ENCODE measurements at places on chromosomes 3 and 15.

DNA sequence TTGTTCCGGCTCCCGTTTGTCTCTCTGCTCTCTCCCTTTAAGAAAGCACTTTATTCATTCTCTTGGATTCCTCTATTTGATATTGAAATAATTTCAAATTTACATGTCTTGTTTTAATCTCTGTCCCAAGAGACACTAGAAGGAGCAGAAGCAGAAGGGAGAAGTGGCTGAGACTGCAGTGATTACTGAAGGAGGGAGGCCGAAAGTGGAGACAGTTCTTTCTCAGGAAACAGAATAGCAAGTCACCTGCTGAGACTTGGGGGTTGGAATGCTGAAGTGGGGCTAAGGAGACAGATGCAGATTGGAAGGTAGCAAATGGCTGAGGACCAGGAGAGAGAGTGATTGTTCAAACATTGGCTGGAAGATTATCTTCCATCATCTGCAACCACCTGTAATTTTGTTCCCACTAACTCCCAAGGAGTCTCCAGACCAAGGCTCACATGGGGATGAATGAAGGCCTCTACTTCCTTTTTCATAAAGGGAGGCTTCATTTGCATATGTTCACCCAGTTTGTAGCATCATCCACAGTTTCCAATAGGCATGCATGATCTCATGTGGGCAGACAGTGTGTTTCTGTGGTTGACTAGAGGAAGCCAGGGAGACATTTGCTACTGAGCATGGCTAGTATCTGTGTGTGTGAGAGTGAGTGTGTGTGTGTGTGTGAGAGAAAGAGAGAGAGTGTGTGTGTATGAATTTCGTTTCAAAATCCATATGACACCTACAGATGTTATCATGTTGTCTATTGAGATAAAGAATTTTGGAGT, 24.0 kb downstream of the LTF start:
- H3K27me3 ChIP-seq = no peaks in the 10 kb centered on the region
- no peak overlapping the region for H3K4me3 ChIP-seq
- H3K36me3 ChIP-seq = no peaks in the 10 kb centered on the region
- DNase-seq = no peak
- peaks cover 4% of the 10 kb centered on the region for H3K4me1 ChIP-seq
- no peak overlapping the region for H3K27ac ChIP-seq

GRCh38 chr3:190970560-190970959, 108.1 kb upstream of the GMNC start:
- H3K4me3 ChIP-seq = no peak overlapping the region
- no peaks in the 10 kb centered on the region for H3K27me3 ChIP-seq
- DNase-seq = no peak
- H3K27ac ChIP-seq = no peak overlapping the region
- H3K4me1 ChIP-seq = peaks cover 5% of the 10 kb centered on the region

- peaks cover 50% of the 10 kb centered on the region for H3K36me3 ChIP-seq
- no peaks in the 10 kb centered on the region for H3K27me3 ChIP-seq
- no peak overlapping the region for H3K27ac ChIP-seq
- DNase-seq = no peak
- H3K4me1 ChIP-seq = no peaks in the 10 kb centered on the region
- no peak overlapping the region for H3K4me3 ChIP-seq
These were observed 35.2 kb downstream of the PYGO1 start for GRCh38 chr15:55552926-55553325.

DNA sequence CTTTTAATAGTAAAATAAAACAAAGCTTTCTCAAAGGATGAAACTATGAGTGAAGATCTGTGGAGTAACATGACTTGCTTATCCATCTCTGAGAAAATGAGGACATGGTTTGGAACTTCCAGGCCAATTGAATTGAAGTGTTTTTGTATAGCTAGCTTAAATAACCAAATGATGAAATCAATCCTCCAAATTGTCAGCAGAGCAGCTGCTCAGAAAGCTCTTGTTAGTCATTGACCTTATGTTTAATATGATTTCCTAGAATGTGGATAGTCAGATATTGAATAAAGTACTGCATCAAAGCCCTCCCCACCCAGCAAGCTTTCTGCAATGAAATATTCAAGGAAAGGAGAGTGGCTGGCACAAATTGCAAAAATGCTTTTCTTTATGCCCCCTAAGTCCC, 437.2 kb downstream of the MFSD1 start:
- H3K27ac ChIP-seq = no peak overlapping the region
- peaks cover 12% of the 10 kb centered on the region for H3K4me1 ChIP-seq

DNA sequence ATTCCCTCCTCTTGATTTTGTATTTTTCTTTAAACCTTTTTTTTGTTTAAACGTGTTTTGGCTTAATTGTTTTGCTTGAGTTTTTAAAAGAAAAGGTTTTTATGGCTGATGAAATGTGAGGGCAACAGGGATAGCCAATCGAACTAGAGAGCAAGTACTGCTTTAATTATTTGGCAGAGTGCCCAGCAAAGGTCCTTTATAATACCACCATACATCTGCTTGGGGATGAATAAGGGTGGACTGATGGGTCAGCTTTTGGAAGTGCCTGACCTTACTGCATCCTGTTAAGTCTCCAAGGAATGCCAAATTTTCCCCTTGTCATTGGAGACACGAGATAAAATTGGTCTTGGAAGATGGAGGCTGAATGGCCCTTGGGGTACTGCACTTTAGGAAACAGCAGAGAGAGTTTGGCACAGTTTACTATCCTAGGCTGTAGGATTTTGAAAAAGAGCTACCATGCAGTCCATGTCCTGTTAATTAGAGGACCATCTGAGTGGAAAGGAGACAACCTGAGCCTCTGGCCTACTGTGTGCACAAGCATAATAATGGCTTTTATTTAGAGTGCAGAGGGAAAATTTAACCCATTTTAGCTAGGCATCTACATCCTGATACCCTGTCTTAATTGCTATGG, 19.8 kb upstream of the MTHFS start:
- no peak overlapping the region for H3K27ac ChIP-seq
- peaks cover 75% of the 10 kb centered on the region for H3K36me3 ChIP-seq
- no peak for DNase-seq
- H3K27me3 ChIP-seq = no peaks in the 10 kb centered on the region
- H3K4me1 ChIP-seq = peaks cover 8% of the 10 kb centered on the region

DNA sequence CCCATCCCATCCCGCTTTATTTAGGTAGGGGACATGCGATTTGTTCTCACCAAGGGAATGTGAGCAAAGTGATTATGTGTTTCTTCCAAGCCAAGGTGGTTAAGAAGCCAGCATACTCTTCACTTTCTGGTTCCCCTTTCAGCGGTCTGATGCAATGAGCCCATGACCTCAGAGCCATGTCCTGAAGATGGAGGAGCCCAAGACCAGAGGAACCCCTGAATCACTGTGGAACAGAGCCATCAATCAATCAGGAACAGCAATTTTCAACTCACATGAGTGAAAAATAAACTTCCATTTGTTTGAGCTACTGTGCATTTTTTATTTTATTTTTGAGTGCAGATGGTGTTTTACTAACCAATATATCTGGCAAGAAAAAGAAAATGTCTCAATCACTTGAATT, 10.8 kb downstream of the THRB start:
- peaks cover 22% of the 10 kb centered on the region for H3K27me3 ChIP-seq
- no peaks in the 10 kb centered on the region for H3K36me3 ChIP-seq
- H3K27ac ChIP-seq = no peak overlapping the region
- H3K4me3 ChIP-seq = no peak overlapping the region
- H3K4me1 ChIP-seq = no peaks in the 10 kb centered on the region
- DNase-seq = no peak

DNA sequence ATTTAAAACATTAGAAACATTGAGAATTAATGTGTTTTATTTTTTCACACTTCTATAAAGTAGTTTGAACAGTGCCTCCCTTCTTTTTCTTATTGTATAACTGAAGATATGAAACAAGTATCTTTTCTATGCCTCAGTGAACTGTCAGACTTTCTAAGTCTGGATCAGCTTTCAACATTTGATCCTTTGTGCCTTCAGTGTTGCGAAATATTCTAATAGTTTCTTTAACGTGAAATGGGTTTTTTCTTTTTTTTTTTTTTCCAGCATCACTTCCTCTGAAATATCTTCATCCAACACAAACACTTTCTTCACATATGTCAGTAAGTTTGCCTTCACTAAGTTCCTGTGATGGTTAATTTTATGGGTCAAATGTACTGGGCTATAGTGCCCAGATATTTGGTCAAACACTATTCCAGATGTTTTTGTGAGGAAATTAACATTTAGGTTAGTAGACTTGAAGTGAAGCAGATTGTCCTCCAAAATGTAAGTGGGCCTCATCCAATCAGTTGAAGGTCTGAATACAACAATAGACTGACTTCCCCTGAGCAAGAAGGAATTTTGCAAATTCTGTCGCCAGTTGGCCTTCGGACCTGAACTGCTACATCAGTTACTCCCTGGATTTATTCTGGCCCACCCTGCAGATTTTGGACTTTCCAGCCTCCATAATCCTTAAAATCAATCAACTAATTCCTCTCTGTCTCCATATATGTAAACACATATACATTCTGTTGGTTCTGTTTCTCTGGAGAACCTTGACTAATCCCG, 6.4 kb upstream of the CPOX start:
- no peak overlapping the region for H3K4me3 ChIP-seq
- H3K27me3 ChIP-seq = no peaks in the 10 kb centered on the region
- peaks cover under 1% of the 10 kb centered on the region for H3K4me1 ChIP-seq
- no peaks in the 10 kb centered on the region for H3K36me3 ChIP-seq
- H3K27ac ChIP-seq = no peak overlapping the region
- no peak for DNase-seq

GRCh38 chr3:29275309-29275708, 5.6 kb upstream of the RBMS3 start:
- H3K27me3 ChIP-seq = no peaks in the 10 kb centered on the region
- H3K27ac ChIP-seq = no peak overlapping the region
- DNase-seq = no peak
- H3K36me3 ChIP-seq = peaks cover 5% of the 10 kb centered on the region
- H3K4me3 ChIP-seq = no peak overlapping the region
- H3K4me1 ChIP-seq = peaks cover 22% of the 10 kb centered on the region

- H3K27ac ChIP-seq = no peak overlapping the region
- H3K4me3 ChIP-seq = peak overlapping the region; percentile 93
- H3K36me3 ChIP-seq = no peaks in the 10 kb centered on the region
- H3K4me1 ChIP-seq = peaks cover 34% of the 10 kb centered on the region
- no peak for DNase-seq
These were observed 4.4 kb upstream of the BAHD1 start for GRCh38 chr15:40436116-40436891.

DNA sequence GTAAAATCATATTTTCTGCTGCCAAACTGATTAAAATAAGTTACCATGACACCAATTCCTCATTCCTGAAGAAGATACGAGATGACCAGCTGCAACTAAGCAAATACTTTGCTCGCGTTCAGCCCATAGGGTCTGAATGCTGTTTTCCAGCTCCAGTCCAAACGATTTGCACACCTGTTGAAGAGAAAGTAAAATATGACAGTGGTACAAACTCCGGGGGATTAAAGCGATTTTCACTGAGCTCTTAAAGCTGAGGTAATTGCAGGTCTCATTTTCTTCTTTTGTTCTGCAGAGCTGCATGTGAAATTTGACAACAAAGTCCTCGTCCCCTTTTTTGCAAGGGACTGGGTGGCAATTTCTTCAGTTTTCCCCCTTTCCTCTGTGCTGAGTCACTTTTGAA, 118.4 kb downstream of the NR2F2 start:
- no peak overlapping the region for H3K4me3 ChIP-seq
- DNase-seq = no peak
- no peak overlapping the region for H3K27ac ChIP-seq
- H3K4me1 ChIP-seq = peaks cover 5% of the 10 kb centered on the region
- no peaks in the 10 kb centered on the region for H3K36me3 ChIP-seq
- H3K27me3 ChIP-seq = no peaks in the 10 kb centered on the region

GRCh38 chr3:46715507-46716175, 2.0 kb downstream of the PRSS50 start:
- H3K4me3 ChIP-seq = no peak overlapping the region
- no peaks in the 10 kb centered on the region for H3K36me3 ChIP-seq
- no peak for DNase-seq
- peaks cover 5% of the 10 kb centered on the region for H3K4me1 ChIP-seq

- no peak overlapping the region for H3K4me3 ChIP-seq
- no peaks in the 10 kb centered on the region for H3K27me3 ChIP-seq
- H3K36me3 ChIP-seq = peaks cover 13% of the 10 kb centered on the region
These were observed 70.6 kb downstream of the TM4SF4 start for GRCh38 chr3:149545049-149545448.

DNA sequence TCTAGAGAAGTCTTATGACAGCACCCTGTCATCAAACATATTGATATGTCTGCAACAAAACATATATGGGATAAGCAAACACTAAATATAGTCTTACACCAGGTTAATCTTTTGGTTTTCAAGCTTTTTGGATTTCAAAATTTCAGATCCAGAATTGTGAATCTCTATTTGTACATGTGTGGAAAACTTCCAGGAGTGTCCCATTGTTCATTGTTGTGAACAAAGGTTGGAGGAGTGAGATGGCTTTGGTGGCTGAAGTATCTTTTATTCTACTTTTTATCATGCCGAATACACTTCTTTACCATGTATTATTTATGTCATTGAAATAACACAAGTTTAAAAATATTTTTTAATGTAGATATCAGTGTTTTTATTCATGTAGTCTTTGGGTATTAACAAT, 5.9 kb upstream of the FHIT start:
- H3K27ac ChIP-seq = no peak overlapping the region
- H3K27me3 ChIP-seq = no peaks in the 10 kb centered on the region
- DNase-seq = no peak
- no peak overlapping the region for H3K4me3 ChIP-seq
- H3K4me1 ChIP-seq = peaks cover 4% of the 10 kb centered on the region
- H3K36me3 ChIP-seq = peaks cover 7% of the 10 kb centered on the region

DNA sequence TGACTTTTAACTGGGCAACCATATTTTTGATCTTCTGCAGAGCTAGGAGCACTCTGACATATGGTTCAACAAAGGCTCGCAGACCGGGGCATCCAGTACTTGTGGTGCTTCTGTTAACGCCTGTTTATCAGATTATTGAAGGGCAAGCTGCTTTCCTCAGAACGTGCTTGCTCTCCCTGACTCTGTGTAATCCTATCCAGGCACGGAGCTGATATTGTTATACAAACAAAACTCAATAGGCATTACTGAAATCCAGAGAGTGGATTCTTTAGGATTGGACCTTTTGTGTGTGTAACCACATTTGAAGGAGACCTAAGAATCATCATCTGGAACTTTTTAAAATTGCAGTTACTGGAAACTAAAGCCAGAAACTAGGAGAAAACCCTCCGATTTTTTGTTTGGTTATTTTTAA, 246.5 kb downstream of the PTPRG start:
- H3K4me1 ChIP-seq = peaks cover 49% of the 10 kb centered on the region
- no peaks in the 10 kb centered on the region for H3K36me3 ChIP-seq

- no peak for DNase-seq
- H3K36me3 ChIP-seq = no peaks in the 10 kb centered on the region
- H3K4me1 ChIP-seq = peaks cover 22% of the 10 kb centered on the region
- no peaks in the 10 kb centered on the region for H3K27me3 ChIP-seq
- H3K27ac ChIP-seq = no peak overlapping the region
These were observed 189.8 kb downstream of the FOXP1 start for GRCh38 chr3:71393745-71394144.

GRCh38 chr15:74828835-74829234, 2.4 kb downstream of the CPLX3 start:
- no peak overlapping the region for H3K4me3 ChIP-seq
- peaks cover 4% of the 10 kb centered on the region for H3K4me1 ChIP-seq
- DNase-seq = no peak
- no peaks in the 10 kb centered on the region for H3K36me3 ChIP-seq
- no peak overlapping the region for H3K27ac ChIP-seq
